Smooth muscle cell of the umbilical artery (primary cell): ENCODE measurements at places on chromosomes 11 and 22. TPM values are rescaled to one million over a fixed set of nuclear protein-coding genes. Genes with fewer than 3 reads are reported as not detected.

The DDI1 gene
- total RNA-seq = not detected in 2 replicates

The OSBP2 gene
- total RNA-seq = 0.59 and 1.7 TPM in 2 replicates

The EHF gene
- 1.2 and 16.0 TPM in 2 replicates for total RNA-seq

The CARS1 gene
- 85.7 and 87.9 TPM in 2 replicates for total RNA-seq

The MTCH2 gene
- total RNA-seq = 78.4 and 107 TPM in 2 replicates

The MIAT gene
- 1.0 and 1.2 TPM in 2 replicates for total RNA-seq

The SMTNL1 gene
- total RNA-seq = not detected in 2 replicates
